ENCODE measurements at places on chromosomes 12 and 14. TPM values are rescaled to one million over a fixed set of nuclear protein-coding genes. Genes with fewer than 3 reads are reported as not detected.

Gene PAPLN
- total RNA-seq, result 4.8 TPM

Gene NDUFA12
- 61.6 TPM for total RNA-seq

Gene PPP1CC
- 115 TPM for total RNA-seq

Gene CISTR
- total RNA-seq, result not detected

Gene DAAM1
- total RNA-seq, result 9.6 TPM

Gene KDM5A
- 37.1 TPM for total RNA-seq

Gene GDF3
- total RNA-seq, result not detected

Gene DNAJC22
- total RNA-seq, result 0.20 TPM

Gene GRIP1
- total RNA-seq, result under 0.01 TPM
